ENCODE measurements at places on chromosomes 4 and X.

- DNase-seq, result no peak
These were observed 63.6 kb downstream of the PALLD start for GRCh38 chr4:168560184-168561180.

DNA sequence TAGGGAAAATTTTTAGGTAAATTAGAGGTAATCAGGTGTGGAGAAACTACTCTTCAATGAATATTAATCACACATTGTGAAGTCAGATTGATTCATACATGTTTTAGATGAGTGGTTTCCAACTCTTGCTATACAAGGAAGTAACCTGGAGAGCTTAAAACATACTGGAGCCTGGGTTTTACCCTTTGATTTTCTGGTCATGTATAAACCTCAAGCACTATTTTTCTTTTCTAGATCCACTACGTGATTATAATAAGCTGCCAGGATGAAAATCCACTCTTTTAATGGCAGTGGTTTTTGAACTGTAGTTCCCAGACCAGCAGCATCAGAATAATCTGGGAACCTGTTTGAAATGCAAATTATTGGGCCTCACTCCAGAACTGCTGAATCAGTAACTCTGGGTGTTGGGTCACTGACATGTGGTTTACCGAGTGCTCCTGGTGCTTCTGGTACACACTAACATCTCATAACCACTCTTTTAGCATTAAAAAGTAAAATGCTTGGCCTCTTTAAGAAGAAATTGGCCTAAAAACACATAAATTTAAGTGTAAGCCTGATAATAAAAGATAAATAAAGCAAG, 63.4 kb downstream of the DCAF12L1 start:
- no peak for DNase-seq

- no peak for DNase-seq
These were observed 57.4 kb downstream of the SCD5 start for GRCh38 chr4:82741188-82741587.

- DNase-seq, result no peak
These were observed 99.0 kb upstream of the DDX3X start for GRCh38 chrX:41234962-41235361.

DNA sequence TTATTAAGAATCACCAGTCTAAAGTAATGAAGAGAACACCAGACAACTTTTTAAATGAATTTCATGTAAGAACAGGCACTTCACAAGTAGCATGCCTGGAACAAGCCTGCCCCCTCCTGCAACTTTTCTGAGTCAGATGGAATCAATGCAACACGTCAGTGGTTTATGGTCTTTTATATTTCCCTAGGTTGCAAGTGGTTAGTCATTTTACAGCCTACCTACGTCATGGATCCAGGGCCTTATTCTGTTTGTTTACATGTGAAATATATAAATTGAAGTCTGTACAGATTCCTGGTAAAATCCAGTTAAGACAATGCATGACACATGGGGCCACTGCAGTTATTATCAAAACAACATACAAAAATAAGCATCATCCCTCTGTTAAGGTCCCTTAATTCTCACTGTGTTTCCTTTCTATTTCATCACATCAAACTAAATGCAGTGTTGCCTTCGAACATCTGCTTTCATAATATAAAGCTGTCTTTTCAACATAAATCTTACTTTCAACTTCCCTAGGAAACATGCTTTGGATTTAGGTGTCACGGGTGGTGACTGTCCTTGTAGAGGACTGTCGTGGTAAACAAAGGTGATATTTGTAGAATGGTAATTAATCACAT, 309.3 kb downstream of the FRMPD4 start:
- no peak for DNase-seq

GRCh38 chrX:28675173-28675572, 87.9 kb downstream of the IL1RAPL1 start:
- DNase-seq, result no peak

GRCh38 chrX:40816906-40817305, 81.6 kb upstream of the MED14 start:
- DNase-seq, result no peak

DNA sequence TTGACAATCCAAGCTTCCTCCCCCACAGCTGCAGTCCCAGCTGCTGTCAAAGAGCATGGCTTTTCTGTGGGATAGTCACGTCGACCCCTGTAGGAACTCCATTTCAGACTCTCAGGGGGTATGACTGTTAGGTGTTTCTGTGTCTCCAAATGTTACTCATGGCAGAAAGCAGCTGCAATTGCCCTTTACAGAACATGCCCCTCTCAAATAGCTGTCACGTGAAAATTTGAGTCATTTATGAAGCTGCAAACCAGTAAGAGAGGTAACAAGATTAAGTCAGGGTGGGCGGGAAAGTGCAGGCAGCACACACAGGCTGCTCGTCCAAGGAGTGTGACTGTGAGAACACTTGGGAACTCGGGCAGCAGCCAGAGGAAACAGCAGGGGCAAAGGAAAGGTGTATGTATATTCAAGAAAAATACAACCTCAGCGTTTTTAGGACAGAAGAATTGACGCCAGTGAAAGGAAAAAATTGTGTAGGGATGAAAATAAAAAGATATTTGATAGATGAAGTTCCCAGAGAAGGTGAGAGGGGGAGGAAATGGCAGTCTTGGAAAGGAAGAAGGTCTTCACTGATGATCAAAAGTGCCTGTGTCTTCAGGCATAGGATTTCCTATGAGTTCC, 66.5 kb upstream of the TMEM184C start:
- DNase-seq, result peak; percentile 9

GRCh38 chrX:94216738-94217137, 542.7 kb downstream of the FAM133A start:
- DNase-seq, result no peak

DNA sequence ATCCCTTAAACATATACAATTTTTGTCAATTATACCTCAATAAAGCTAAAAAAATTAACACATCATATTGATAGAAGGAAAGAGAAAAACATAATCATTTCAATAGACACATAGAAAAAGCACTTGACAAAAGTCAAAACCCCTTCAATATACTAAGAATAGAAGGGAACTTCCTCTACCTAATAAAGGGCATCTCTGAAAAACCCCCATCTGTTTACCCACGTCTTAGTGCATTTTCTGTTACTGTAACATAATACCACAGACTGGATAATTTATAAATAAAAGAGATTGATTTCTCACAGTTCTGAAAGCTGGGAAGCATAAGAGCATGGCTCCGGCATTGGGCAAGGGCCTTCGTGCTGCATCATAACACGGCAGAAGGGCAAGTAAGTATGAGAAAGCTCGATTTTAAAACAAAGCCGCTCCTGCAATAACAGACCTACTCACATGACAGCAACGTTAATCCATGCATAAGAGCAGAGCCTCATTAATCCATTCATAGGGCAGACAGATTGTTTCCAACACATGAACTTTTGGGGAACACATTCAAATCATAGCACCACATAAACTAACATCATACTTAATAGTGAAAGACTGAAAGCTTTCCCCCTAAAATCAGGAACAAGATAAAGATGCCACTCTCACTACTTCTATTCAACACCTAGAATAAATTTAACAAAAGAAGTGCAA, 15.7 kb downstream of the STEEP1 start:
- DNase-seq, result no peak

GRCh38 chrX:154738011-154738738, 12.7 kb downstream of the GAB3 start:
- no peak for DNase-seq

DNA sequence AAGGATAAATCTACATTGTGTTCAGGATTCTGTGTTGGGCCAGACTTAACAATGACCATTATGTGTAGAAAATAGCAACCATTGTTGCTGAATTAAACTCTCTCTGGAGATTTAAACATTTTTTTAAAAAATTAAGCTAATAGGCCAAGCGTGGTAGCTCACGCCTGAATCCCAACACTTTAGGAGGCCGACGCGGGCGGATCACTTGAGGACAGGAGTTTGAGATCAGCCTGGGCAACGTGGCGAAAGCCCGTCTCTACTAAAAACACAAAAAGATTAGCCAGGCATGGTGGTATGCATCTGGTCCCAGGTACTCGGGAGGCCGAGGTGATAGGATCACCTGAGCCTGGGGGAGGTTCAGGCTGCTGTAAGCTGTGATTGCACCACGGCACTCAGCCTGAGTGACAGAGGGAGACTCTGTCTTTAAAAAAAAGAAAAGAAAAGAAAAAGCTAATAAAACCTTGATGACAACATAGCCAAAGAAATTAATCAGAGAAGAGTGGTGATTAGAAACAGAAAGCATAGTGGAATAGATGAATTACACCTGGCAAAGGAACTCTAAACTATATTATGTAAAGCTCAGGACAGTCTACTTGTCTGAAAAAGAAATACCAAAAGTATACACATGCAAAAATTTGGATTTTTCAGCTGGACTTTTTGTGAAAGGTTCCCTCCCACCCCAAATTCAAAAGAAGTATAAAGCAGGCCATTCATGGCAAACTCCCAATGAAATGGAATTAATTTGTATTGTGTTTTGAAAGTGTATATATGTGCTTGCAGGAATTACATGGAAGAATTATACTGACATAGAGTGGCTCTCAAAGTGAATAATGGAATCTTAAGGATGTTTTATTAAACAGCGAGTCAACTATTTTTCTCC, 21.9 kb downstream of the PLS3 start:
- DNase-seq, result no peak

- DNase-seq, result no peak
These were observed 23.4 kb upstream of the MMRN1 start for GRCh38 chr4:89871211-89871610.

DNA sequence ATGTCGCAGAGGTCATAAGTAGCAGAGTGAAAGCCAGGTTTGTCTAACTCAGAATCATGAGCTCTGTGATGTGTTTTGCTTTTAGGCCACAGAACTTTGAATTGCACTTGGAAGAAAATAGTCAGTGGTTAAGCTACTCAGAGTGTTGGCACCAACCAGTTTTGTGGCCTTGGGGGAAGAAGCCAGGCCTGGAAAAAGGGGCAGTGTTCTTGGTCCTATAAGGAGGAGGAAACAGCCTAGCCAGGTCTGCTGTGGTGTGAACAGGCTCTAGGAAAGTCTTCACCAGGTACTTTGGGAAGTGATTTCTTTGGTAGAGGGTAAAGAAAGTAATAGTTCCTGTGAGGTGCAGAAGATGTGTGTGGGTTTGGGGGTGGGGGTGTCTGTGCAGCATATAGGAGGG, 49.2 kb downstream of the FHIP1A start:
- no peak for DNase-seq

GRCh38 chr4:7425591-7426468, 8.9 kb downstream of the PSAPL1 start:
- DNase-seq, result no peak

GRCh38 chrX:50769389-50770063, 44.5 kb downstream of the SHROOM4 start:
- DNase-seq, result no peak

- DNase-seq, result peak; percentile 81
These were observed at the start of gene MAP9 for GRCh38 chr4:155376387-155377268. TSS of gene MAP9 (minus strand) at chr4:155376965. CDS start at chr4:155375850, 1,115 bp downstream.

DNA sequence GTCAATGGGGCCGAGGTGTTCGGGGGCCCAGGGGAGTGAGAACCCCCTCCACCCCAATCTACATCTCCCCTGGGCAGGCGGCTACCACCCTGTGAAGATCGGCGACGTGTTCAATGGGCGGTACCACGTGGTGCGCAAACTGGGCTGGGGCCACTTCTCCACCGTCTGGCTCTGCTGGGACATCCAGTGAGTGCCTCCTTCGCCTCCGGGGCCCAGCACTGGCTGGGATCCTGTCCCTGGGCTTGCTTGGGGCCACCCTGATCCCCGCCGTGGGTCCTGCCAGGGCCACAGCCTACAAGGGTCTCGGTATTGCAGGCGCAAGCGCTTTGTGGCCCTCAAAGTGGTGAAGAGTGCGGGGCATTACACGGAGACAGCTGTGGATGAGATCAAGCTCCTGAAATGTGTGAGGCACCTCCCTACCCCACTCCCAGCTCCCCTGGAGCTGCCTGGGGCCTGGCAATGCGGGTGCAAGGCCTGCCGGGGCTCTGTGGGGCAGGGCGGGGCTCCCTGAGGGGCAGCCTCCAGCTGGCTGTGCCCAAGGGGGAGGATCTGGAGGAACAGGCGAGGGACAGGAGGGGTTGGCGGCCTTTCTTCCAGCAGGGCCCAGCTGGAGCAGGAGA, 697 bp downstream of the SRPK3 start:
- DNase-seq, result no peak

GRCh38 chrX:11321986-11322385, 28.8 kb downstream of the AMELX start:
- DNase-seq, result no peak

All from GM19239 (cell line).